ENCODE measurements at places on chromosomes 7 and 10.

- no peak for DNase-seq
These were observed 402.9 kb upstream of the FOXK1 start for GRCh38 chr7:4279216-4279615.

DNA sequence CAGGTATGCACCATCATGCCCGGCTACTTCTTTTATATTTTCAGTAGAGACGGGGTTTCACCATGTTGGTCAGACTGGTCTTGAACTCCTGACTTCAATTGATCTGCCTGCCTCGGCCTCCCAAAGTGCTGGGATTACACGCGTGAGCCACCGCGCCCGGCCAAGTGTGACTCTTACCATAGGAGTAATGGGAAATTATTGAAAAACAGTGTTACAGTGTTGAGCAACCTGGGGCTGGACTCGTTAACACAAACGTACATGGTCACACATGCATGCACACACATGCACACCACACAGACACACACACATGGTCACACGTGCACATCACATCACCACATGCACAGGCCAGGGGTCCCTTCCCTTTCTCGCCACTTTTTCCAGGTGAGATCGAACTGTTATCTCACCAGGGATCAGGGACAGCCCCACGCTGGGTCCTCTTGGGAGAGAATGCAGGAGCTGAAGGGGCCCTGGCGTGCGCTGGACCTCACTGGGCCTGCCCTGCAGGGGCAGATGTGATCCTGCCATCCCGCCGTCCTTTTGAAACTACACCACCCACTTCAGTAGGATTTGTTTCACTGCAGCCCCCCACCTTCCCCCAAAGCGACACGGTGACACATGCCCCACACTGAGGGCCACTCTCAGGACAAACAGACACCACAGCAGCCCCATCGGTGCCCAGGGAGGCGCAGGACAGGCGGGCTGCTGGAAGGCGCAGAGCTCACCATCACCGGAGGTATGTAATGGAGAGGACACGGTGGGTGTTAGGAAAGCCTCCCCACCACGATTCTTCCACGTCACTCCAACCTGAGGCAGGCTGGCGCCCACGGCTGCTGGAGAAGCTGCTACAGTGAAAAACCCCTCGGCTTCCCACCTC is 10.2 kb downstream of the RADIL start:
- no peak for DNase-seq

DNA sequence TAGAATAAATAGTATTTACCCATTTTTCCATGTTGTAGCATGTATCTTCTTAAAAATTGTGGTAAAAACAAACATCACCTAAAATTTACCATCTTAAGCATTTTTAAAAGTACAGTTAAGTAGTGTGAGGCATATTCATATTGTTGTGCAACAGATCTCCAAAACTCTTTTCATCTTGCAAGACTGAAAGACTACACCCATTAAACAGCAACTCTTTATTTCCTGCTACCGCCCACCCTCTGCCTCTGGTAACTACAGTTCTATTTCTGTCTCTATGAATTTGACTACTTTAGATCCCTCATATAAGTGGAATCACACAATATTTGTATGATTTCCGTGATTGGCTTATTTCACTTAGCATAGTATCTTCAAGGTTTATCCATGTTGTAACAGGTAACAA is 40.0 kb upstream of the AGBL3 start:
- DNase-seq = no peak

DNA sequence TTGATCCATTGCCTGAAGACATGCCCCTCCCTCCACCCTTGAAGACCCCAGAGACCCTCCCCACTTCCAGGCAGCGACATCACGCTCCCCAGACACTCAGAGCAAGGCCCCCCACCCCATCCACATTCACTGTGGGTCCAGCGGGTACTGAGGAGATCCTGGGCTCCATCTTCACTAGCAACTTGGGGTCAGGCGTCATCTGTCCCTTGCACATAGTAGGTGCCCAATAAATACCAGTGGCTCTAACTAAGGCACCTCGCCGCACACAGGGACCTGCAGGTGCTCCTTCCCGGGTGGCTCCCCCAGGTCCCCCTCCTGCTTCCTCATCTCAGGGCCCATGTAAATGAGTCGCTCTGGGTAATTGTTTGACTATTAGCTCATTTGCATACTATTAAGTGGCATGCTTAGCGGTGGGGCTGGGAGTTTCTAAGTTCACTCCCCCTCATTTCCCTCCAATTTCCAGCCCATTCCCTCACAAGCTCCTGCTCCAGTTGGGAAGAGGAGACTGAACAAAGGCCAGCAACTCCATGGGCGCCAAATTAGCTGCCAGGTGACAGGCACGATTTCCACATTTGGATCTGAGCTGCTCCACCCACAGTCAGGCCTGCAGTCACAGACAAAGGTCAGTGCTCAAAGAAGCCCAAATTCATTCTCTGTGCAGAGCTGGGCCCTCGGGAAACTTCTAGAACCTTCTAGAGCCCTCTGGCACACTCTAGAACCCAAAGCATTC is 29.7 kb downstream of the EBF3 start:
- DNase-seq = no peak

DNA sequence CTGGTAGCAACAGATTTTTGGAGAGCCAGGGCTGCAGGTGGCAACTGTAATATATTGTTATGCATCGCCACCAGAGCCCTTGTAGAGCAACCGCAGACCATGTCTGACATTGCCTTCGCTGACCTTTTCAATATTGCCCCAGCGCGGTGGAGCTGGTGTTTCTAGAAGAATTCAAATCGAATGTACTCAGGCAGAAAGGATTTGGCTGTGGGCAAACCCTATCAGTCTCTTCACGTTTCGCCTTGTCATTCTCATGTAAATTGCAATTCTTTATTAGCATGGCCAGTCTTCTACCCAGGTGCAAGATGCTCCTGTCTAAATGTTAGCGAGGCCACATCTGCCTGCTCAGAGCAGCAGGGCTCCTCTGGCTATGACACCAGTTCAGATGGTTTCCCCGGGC is 490.2 kb upstream of the AUTS2 start:
- DNase-seq = no peak

DNA sequence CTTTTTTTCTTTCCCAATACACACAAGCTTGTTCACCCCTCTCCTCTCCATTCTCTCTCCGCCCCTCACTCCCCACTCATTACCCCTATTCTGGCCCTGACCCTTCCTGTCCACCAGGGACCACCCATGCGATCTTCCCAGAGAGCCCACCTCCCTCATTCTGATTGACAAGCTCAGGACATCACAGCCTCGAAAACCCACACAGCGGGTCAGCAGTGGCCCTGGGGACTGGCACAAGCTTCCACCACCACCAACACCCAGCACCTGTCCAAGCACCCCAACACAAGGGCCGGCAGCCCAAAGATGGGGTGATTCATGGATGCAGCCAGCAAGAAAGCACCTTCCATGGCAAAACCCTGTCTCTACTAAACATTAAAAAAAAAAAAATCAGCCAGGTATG is 50.0 kb upstream of the USP6NL start:
- no peak for DNase-seq
